T-helper 1 cell (primary cell): ENCODE measurements at places on chromosomes 2 and 18.
A peak's percentile ranks its signal among the peaks of the same experiment; 100 is the strongest.

DNA sequence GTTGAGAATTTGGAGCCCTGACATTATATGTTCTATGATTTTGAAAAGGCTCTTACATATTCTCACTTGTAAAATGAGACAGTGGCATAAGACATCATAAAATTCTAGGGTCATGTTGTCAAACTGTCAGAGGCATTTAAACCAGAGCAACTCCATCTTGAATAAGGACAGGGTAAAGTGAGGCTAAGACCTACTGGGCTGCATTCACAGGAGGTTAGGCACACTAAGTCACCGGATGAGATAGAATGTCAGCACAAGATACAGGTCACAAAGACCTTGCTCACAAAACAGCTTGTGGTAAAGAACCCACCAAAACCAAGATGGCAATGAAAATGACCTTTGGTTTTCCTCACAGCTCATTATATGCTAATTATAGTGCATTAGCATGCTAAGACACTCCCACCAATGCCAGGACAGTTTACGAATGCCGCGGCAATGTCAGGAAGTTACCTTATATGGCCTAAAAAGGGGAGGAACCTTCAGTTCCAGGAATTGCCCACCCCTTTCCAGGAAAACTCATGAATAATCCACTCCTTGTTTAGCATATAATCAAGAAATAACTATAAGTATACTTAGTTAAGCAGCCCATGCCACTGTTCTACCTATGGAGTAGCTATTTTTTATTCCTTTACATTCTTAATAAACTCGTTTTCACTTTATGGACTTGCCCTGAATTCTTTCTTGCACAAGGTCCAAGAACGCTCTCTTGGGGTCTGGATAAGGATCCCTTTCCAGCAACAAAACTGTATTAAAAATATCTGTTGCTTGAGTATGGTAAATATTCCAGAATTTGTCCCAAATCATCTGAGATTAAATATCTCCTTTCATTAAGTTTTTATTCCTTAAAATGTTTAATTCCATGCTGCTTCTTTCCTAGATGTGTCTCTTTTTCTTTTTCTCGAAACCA is 406.4 kb downstream of the METTL4 start:
- no peak for DNase-seq

GRCh38 chr2:76251342-76251741 is 540.6 kb upstream of the GCFC2 start:
- no peak for DNase-seq

DNA sequence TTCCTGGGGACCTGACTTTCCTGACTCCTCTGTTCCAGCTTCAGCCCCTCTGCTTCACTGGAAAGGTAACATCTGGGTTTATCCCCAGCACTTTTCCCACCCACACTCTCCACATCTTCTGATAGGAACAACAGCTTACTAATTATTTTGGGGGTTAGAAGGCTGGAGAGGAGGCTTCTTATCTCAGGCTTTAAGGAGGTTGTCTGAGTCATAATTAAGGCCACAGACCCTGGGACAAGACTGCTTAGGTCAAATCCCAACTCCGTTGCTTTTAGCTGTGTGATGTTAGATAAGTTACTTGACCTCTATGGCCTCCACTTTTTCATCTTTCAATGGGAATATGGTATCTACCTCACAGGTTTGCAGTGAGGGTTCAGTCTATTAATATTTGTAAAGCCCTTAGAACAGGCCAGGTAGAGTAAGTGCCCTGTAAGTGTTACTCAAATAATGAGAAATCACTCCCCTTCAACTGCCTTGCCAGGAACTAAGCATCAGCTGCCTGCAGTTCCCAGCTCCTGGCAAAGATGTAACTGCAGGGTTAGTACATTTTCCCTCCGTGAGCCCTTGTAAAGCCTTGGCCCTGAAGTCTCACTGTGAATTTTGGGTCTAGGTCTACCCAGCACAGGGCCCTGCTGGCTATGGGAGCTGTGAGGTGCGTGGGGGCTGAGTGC is 123.6 kb downstream of the MTX2 start:
- DNase-seq, result no peak

- no peak for DNase-seq
These were observed 111.7 kb downstream of the BCL2 start for GRCh38 chr18:63207835-63208234.

DNA sequence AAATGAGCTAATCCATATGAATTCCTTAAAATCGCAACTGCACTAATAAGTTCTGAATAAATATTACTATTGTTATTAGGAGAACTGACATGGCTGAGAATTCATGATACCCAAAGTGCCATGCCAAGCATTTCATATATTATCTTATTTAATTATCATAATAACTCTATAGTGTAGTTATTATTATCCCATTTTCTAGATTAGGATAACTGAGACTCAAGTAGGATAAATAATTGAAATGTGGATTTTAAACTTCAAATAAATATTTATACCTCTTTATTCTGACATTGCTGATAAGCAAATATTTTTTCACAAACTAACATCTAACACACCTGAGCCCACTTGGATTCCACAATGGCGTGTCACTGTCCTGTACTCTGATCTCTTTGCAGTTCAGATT is 492.7 kb downstream of the IRS1 start:
- DNase-seq, result no peak

DNA sequence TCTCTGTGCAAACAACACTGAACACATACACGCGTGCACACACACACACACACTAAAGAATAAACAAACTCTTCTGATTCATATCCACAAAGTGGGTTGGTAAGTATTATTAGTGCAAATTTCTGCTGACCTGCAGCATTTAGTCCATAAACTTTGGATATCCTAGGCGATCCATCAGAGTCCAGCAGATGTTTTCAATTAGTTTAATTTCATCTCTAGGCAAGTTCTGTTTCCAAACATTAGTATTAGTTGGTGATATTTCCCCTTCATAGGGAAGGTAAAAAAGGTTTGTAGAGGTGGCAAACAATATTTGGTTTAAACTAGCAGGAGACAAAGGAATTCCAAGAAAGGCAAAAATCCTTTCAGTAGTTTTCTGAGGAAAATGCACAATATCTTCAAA is 5.7 kb downstream of the DSEL start:
- no peak for DNase-seq

GRCh38 chr2:65043001-65043400 is 13.2 kb upstream of the CEP68 start:
- no peak for DNase-seq

DNA sequence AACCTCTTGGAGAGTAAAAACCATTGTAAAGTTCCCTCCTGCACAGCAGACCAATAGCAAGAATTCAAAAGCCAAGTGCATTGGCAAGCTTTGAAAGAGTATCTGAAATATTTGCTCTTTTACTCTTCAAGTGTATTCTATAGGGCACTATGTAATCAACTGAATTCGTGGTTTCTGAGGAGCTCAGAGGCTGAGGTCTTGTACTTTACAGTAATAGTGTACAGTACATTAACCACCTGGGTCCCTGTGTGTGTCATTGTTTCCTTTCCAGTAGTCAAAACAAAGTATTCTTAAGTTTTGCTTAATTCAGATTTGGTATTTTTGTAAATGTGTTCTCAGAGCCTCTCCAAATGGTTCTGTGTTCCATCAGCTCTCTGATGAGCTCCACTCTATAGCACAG is 769.7 kb downstream of the LRRTM4 start:
- DNase-seq, result no peak

DNA sequence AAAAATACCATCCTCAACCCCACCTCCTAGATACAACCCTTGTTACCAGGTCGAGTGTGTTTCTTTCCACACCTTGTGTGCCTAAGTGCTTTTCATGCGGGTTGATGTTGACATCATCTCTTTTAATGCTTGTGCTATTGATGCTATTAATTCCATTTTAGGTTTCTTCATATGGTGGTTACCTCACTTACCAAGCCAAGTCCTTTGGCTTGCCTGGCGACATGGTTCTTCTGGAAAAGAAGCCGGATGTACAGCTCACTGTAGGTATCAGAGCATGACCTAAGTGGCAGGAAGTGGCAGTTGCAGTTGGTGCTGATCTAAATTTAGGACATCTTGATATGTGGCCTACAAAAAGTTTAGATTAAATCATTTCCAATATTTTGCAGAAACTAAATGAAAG is 149.9 kb upstream of the TTC39C start:
- peak; percentile 78 for DNase-seq

GRCh38 chr2:10325278-10326145 is 22.8 kb downstream of the HPCAL1 start:
- DNase-seq, result no peak

DNA sequence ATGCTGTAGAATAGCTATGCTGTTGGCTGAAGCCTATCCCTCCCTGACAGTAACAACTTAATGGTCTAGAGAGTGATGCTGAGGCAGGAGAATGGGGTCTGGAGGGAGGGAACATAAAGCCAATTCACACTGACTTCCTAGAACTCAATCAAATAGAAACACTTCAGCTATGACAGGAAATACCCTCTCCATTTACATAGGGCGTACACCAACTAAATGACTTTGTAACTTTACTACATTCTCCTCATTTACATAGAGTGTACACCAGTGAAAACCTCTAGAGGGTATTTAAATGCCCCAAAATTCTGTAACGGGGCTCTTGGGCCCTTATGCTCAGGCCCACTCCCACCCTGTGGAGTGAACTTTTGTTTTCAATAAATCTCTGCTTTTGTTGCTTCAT is 41.5 kb downstream of the YPEL5 start:
- no peak for DNase-seq

DNA sequence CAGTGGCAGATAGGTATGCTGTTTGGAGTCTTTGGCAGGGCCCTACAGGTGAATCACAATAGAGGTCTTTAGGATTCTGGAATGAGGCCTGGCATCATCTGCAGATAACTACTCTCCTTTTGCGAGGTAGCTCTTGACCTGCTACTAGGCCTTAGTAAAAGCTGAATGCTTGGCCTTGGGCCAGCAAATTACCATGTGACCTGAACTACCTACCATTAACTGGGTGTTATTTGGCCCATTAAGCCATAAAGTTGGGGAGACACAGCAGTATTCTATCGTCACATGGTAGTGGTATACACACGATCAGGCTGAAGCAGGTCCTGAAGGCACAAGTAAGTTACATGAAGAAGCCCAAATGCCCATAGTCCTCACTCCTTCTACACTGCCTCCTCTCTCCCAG is 178.2 kb downstream of the PPP1R1C start:
- DNase-seq, result no peak

- no peak for DNase-seq
These were observed 293.1 kb downstream of the SLC8A1 start for GRCh38 chr2:40158781-40159180.
